Muscle of arm (tissue), 14 donors: ENCODE measurements at places on chromosomes 6 and 20.

DNA sequence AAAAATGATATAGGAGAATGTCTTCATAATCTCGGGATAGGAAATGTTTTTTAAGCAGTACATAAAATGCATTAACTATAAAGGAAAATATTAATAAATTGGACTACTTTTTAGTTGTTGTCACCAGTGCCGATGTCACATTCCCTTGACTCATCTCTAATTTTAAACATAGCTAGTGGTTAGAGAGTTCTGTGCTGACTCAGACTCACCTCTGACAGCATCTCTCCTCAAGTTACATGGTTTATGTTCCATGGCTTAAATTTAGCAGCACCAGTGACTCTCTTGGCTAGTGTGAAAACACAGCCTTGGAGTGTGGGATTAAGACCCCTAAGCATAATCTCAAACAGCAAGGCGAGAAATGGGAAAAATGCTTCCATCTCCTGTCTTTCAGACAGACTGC is 311.8 kb upstream of the MMS22L start:
- no peak for DNase-seq

- no peak for DNase-seq
Observed at GRCh38 chr20:8117636-8118035, 14.4 kb upstream of the PLCB1 start.

GRCh38 chr6:69973763-69974162 is 107.4 kb downstream of the COL19A1 start:
- no peak for DNase-seq

GRCh38 chr20:46903256-46903655 is 8.6 kb downstream of the EYA2 start:
- DNase-seq = no peak

DNA sequence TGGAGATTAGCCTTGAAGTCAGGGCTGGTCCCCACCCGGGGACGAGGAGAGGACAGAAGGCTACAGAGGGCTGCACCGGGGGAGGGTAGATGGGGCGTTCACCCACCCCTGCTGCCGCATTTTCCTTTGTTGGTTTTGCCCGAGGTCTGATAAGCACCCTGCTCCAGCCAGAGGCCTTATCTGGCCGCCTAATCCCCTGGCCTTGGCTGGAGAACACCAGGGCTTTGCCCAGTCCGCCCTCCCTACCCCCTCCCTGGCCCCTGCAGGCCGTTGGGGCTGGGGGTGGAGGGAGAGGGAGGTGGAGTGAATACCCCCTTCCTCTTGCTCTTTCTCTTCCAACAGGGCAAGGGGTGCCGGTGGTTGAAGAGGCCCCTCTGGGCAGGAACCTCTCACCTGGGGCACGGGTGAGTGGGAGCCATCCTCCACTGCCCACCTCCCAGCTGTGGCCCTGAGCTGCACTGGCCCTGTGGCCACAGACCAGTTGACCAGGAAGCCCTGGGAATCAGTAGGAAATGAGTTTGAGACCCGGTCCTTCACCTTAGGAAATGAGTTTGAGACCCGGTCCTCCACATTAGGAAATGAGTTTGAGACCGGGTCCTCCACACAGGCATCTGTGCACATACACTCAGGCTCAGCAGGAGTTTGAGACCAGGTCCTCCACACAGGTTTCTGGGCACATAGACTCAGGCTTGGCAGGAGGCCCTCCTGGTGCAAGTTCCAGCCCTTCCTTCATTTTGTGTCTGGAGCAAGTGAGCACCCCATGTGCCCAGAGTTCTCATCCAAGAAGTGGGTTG is 12.0 kb upstream of the GATA5 start:
- no peak for DNase-seq

- DNase-seq = no peak
Observed at GRCh38 chr6:56699066-56699654, 56.5 kb upstream of the DST start.

DNA sequence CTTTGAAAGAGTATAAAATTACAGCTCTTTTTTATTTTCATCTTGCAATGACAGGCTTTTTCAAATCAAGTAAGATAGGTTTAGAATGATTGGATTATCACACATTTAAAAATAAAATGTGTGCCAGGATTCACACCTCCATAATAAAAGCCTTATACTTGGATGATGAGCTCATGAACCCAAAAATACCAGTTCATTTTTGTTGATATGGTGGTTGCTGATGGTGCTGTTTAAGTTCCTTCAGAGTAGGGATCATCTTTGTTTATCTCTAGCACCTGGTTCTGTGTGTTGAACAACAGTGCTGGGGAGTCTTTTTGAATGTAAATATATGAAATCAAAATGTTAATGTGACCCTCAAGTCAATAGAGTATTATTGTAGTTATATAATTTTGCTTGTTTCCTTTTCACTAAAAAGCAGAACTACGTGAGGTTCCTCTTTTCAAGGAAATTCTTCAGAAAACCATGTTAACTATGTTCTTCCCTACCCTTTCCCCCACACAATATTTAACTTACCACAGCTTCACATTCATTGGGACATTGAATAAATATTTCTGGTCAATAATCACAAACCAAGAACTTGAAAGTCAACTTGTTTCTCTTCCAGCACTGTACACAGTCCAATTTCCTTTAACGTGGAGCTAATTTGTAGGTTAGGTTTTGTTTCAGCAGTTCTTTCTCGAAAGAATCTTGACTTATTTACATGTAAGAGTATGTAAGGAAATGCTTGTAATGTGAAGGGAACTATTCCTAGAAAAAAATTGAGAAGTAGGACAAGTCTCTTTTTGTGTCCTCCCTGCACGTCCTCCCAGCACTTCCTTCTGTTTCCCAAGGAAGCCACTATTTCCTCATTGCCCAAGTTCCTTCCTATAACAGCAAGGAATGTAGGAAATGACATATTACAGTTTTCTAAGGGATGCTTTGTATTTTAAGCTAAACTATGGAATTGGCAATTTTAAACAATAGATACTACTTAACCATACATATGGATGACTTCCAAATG is 945.9 kb upstream of the CITED2 start:
- DNase-seq = peak; percentile 23

GRCh38 chr6:168852376-168852884 is 401.2 kb downstream of the THBS2 start:
- no peak for DNase-seq

DNA sequence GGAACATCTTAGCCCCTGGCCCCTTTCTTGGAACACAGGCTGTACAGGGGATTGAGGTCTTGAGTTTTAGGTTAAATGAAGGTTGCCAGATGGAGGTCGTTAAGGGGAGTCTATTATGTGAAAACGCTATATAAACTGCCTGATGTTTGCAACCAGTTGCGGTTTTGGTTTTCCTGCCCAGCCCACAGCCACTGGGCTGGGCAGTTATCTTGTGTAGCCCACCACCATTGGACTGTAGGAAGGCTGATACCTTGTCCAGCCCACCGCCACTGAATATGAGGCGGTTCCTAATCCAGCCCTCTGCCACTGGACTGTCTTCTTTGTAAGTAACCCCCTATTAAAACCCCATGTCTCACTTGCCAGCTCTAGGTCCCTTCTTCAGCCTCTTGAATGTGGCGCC is 42.3 kb upstream of the COL21A1 start:
- DNase-seq = no peak

DNA sequence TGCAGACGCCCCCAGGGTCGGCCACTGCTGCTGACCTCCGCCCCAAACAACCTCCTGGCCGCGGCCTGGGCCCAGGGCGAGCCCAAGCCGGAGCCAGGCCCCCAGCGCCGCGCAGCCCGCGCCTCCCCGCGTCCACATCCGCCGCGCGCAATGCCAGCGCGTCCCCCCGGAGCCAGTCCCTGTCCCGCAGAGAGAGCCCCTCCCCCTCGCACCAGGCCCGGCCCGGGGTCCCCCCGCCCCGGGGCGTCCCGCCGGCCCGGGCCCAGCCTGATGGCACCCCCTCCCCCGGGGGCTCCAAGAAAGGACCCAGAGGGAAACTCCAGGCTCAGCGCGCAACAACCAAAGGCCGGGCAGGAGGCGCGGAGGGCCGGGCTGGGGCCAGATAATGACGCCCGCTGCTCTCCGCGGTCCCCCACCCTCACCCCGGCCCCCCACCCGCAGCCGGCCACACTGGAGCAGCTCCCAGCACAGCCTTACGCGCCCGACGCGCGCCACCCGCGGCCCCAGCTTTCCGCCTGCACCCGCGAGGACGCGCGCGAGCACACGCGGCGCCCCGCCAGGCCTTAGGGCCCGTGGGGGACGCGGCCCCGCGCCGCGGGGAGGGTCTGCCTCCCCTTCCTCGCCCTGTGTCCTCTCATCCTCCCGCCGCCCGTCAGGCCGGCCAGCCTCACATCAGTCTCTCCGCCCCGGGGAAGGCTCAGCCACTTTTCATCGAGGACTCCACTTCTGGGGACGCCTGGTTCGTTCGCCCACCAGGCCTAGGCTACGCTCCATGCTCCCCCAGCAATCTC is 12.9 kb upstream of the SLC22A7 start:
- no peak for DNase-seq

- DNase-seq = no peak
Observed at GRCh38 chr6:70592391-70593117, 25.8 kb downstream of the SDHAF4 start.

GRCh38 chr6:75602246-75603105 is 796 bp downstream of the SENP6 start:
- peak; percentile 53 for DNase-seq

GRCh38 chr20:16864069-16864468 is 115.9 kb downstream of the OTOR start:
- DNase-seq = no peak

GRCh38 chr6:90497411-90497810 is 89.5 kb downstream of the MAP3K7 start:
- DNase-seq = no peak

DNA sequence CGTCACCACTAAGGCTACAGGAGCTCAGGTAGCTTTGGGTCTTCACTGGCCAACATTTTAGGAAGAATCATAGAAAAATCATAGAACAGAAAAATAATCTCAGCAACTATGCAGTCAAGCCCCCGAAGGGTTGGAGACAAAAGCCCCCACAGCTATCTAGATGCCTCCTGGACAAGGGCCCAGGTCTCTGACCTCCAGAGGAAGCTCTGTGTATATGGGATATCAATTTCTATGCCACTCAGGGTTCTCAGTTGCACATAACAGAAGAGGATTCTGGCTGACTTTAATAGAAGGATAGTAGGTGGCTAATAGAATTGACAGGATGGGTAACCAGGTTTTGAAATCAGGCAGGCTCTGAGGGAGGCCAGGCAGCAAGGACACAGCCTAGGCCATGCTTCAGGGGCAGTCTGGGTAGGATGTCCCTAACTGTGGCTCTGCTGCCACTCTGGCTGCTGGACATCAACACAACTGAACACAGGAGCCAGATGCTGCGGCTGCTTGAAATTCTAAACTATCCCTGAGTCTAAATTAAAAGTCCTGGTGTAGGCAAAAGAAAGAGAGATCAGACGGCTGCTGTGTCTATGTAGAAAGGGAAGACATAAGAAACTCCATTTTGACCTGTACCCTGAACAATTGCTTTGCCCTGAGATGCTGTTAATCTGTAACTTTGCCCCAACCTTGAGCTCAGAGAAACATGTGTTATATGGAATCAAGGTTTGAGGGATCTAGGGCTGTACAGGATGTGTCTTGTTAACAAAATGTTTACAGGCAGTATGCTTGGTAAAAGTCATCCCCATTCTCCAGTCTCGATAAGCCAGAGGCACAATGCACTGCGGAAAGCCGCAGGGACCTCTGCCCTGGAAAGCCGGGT is 65.6 kb downstream of the TRMT6 start:
- DNase-seq = no peak

DNA sequence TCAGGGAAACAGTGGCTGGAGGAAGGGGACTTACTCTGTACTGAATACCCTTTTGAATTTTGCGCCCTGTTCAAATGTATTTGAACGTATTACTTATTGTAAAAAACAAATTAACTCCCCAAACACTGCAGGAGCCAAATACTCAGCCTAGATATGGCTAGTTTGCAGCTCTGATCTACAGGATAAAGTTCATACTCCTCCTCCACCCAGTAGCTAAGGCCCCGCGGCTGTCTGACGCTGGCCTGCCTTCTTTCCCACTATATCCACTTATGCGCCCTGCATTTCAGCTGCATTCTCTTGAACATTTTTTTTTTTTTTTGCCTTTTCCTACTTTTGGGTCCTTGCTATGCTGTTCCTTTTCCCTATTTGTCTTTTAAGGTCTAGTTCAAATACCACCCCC is 6.5 kb downstream of the GSS start:
- no peak for DNase-seq

GRCh38 chr6:37503309-37503965 is 3.7 kb upstream of the CCDC167 start:
- no peak for DNase-seq

DNA sequence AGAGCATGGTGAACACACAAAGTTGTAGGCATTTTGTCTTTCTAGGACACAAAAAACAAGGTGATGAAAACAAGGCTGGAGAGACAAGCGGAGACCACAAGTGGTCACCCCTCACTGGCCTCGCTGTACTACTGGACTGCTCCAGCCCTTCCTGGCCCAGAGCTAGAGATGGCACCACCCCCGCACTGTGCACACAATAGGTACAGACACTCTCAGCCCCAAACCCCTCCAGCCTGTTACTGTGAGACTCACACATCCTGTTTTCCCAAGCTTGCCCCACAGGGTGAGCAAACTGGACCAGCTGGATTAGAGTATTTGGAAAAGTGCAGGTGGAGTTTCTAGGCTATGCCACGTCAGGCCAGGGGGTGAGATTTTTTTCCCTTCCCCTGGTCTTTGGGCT is 8.4 kb upstream of the ZSWIM1 start:
- no peak for DNase-seq

GRCh38 chr20:20520776-20521175 is 152.9 kb downstream of the INSM1 start:
- DNase-seq = no peak

DNA sequence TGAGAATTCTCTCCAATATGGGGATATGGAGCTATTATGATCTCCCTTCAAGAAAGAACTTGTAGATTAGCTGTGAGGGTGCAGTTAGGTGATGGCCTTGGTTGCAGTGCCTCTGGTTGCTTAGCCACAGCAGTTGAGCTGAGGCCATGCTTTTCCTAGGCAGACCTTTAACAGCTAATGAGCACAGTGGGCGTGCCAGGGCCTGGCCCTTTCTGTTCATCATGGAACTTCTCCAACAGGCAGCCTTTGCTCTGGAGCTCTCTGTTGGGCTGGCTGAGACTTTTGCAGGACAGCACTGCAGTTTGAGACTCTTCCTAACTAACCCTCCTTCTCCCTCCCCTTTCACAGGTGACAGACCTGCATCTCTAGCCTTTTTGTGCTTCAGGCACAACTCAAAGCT is 39.7 kb upstream of the TMEM170B start:
- DNase-seq = no peak

- no peak for DNase-seq
Observed at GRCh38 chr6:45661661-45662060, 283.9 kb upstream of the SUPT3H start.

- no peak for DNase-seq
Observed at GRCh38 chr6:136921936-136922684, at the start of gene SLC35D3. Gene SLC35D3, plus strand, starts transcription at chr6:136922301. Its CDS starts 128 bp downstream, at chr6:136922429.

GRCh38 chr6:121934451-121934850 is 465.0 kb upstream of the HSF2 start:
- DNase-seq = no peak
